ENCODE measurements at places on chromosomes 11 and 22.
A peak's percentile ranks its signal among the peaks of the same experiment; 100 is the strongest.

- no peak for DNase-seq
Observed at GRCh38 chr11:78714539-78714938, 139.9 kb upstream of the NARS2 start.

DNA sequence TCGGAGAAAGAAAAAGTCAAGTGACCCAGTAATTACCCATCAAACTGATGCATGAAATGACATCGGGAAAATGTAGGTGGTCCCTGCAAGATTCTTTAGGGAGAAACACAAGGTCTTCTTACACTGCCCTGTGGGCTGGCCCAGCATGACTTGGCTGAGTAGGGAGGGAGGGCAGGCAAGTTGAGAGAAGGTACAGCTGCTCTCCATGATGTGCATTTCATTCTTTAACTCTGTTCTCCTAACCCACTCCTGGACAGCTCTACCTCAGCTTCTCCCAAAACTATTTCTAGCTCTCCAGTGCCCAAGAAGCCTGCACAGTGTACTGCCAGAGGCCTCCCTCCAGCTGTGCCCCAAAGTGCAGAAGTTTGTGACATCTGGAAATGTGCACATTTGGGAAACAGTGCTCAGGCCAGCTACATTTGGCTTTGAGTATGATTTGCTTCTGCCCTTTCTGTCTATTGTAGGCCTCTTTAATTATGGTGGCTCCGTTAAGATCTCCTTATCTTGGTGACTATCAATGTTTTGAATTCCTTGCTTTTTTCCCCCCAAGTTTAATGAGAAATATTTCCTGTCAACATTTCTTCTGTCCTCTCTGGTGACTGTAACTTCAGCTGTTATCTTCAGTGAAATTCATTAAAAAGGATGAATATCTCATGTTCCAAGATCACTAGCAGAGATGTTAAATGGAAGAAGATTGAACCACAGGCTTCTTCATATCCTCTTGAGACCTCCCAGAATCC is 26.7 kb upstream of the PRSS23 start:
- no peak for DNase-seq

DNA sequence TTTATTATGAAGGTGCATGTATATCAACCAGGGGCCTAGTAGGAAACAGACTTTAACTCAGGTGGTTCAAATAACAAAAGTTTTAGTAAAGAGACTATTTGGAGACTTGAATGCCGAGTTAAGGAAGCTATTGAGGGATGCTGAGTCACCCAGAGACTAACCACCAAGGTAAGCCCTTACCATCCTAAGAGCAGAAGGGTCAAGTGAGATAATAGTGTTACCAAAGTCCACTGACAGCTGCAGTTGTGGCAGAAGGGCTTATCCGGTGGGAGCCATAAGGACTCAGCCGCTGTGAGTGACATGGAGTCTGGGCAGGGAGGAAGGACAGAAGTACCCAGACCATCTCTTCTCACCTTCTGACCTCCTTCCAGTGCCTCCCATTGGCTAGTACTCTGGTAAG is 134.0 kb downstream of the INSC start:
- no peak for DNase-seq

DNA sequence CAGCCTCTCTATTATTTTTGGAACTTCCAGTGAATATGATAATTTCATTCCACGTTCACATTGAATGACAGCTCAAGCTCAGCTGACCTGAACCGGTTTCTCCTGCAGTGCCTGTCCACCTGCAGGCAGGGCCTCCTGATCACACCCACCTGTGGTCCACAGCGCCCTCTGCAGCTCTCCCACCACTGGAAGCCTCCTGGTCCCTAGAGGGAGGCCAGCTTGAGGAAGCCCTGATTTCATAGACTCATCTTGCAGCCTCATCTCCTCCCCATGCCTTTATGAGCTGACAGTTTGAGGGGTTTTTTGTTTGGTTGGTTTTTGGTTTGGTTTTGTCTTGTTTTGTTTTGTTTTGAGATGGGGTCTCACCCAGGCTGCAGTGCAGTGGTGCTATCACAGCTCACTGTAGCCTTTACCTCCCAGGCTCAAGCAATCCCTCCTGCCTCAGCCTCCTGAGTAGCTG is 29.9 kb upstream of the MALAT1 start:
- peak; percentile 89 for DNase-seq

- DNase-seq, result no peak
Observed at GRCh38 chr11:34273099-34273498, 84.7 kb downstream of the ABTB2 start.

DNA sequence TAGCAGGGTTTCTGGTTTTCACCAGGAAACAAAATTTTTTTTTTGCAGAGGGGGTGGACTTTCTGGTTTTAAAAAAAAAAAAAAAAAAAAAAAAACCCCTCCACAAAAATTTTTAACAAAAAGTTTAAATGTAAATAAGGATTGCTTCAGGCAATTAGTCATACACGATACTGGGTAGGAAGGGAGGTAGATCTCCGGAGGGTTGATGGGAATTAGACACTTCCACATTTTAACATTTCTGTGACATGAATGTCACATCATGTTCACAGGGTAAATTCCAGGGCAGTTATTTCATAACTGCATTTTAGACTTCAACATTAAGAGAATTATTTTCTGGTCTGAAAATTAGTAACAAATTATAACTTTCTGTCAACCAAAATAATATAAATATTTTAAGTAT is 15.9 kb downstream of the NUP98 start:
- no peak for DNase-seq

DNA sequence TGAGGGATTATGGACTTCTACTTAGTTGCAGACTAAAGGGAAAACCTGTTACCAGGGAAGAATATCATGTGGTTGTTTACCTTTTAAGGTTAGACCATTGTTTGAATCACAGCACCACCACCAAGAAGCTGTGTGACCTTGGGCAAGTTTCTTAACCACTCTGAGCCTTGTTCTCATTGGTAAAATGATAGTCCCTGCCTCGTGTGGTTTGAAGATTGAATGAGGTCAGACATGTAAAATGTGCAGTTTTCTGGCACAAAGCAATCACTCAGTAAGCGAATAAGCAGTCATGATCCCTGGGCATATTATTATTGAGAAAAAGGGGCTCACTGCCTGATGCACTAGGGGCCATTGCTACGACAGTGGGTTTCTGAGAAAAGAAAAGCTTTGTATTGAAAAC is 28.3 kb downstream of the MOV10L1 start:
- no peak for DNase-seq

DNA sequence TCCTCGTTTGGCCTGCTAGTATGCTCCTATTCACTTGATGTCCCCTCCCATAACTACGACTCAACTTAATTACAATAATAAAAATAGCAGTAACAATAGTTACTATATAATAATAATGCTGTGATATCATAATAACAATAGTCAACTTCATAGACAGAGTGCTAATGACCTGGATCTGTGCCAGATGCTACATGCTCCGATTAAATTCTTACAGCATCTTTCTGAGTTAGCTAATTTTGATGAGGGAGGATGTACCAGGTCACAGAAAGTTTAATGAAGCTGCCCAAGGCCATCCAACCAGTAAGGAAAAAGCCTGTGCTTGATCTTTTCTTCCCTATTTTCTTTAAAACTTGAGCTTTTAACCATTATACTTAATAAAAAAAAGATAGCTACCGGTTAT is 413.4 kb upstream of the LRRC4C start:
- DNase-seq, result no peak

GRCh38 chr11:45610627-45611026 is 54.8 kb downstream of the CHST1 start:
- no peak for DNase-seq

DNA sequence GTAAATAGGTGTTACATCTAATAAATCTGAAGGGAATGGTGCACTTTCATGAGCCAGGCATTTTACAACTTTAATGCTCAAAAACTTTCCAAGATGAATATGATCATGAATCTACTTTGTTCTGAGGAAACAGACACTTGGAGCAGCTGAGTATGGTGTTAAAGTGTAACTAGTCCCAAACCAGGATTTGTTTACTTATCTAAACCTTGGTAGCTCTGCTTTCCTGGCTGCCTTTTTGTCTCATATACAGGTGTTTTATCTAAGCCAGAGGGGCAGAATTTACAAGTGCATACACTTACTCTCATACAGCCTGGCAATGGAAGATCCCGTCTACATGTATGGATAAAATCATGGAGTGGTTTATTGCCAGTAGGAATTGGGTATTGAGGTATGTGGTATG is 171.5 kb downstream of the FAT3 start:
- DNase-seq, result no peak

GRCh38 chr11:17519061-17519885 is 24.9 kb downstream of the USH1C start:
- DNase-seq, result no peak

DNA sequence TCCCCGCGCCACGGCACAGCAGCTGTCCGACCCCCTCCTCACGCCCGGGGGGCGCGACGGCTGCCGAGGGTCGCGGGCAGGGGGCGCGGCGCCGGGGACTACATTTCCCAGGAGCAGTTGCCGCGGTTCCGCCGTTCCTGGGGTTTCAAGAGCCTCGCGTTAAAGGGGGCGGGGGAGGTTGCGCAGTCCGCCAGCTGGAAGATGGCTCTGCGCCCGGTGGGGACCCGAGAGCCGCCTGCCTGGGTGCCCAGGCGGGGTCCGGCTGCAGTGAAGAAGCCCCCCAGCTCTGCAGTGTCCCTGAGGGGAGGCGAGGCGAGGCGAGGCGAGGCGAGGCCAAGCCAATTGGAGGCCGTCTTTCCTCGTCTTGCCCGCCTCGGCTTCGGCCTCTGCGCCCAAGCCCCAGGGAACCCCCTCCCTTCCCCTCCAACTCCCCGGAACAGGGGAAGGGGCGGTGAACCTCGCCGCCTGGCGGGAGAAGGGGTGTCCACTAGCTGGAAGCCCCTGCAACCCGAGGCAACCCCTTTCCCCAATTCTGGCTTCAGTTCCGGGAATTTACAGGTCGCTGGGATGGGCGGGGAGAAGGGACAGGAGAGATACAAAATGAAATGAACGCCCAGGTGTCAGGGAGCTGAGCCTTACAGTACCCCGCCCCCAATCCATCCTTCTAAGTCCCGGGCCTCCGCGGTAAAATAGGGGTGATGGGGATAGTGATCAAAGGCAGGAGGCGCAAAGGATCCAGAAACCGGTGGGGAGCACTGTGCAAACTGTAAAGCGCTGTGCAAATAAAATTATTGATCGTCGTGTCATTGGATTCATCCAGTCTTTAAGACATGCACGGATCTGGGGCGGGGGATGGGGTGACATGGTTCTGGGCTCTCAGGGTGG is 5.2 kb upstream of the GCAT start:
- DNase-seq, result peak; percentile 75

DNA sequence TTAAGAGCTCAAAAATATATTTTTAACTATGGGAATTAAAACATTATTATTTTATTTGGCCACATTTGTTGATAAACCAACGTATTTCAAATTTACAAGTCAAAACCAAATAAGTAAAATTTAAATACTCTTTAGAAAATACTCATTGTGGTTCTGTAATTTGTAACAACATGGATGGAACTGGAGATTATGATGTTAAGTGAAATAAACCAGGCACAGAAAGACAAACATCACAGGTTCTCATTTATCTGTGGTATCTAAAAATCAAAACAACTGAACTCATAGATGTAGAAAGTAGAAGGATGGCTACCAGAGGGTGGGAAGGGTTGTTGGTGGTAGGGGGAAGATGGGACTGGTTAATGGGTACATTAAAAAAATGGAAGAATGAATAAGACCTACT is 50.8 kb downstream of the STK33 start:
- DNase-seq, result no peak

DNA sequence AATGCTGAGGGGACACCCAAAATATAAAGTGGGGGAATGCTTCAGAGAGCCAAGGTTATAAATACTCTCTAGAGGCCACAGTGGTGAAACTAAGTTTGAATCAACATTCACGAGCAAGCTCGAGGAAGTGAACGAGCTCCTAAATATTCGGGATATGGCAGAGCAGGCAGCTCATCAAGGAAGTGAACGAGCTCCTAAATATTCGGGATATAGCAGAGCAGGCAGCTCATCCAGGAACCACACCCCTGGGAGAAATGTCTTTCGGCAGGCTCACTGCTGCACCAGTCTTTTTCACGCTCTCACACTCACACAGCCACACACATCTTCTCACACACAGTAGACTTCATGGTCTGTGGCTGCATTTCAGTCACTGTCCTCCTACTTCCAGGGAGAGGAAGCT is 787.5 kb downstream of the OPCML start:
- DNase-seq, result no peak

DNA sequence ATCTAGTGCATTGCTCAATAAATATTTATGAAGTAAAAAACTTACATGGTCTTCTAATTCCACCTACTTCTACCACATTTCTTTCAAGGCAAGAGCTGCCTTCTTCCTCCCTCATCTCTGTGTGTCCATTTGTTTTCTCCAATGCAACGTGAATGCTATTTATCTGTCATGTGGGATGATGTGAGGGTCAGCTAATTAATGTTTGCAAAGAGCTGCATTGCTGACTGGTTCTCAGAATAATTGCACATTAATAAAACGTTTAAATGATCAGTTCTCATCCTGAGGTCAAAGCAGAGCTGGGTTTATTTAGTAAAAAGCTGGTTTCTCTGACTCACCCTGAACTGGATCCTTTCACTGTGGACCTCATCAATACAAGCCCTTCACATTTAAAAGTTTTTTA is 8.7 kb downstream of the TENM4 start:
- DNase-seq, result no peak

GRCh38 chr11:18393581-18394274 is 635 bp upstream of the LDHA start:
- DNase-seq, result no peak

DNA sequence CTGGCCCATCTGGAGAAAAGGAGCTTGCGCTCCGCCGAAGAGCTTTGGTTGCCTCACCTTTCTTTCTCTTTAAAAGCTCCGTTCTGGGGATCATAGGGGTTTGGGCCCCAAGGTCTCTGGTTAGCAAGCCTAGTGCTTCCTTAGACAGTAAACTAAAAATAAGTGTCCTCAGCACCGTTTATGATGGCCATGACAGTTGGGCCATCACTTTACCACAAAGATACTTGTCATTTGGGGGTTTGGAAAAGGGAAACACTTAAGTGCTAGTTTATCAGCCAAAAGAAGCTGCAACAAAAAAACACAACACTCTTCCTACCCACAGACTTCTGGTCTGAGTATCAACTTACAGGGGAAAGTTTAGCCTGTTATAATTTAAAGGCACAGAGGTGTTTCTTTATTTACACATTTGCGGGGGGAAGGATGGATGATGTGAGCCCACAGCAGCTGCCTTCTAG is 88.4 kb upstream of the CD44 start:
- DNase-seq, result no peak

GRCh38 chr11:82732734-82733443 is 775 bp downstream of the FAM181B start:
- DNase-seq, result no peak

GRCh38 chr11:95698676-95699557 is 90.7 kb downstream of the FAM76B start:
- DNase-seq, result no peak

- no peak for DNase-seq
Observed at GRCh38 chr11:100011697-100012096, 675.4 kb upstream of the ARHGAP42 start.

GRCh38 chr11:114251815-114252337 is 44.3 kb upstream of the NNMT start:
- DNase-seq, result no peak

Measured in Peyer's patch (tissue), 4 donors.